Omental fat pad (tissue), 4 donors: ENCODE measurements at places on chromosomes 12 and 14. TPM values are rescaled to one million over a fixed set of nuclear protein-coding genes. Genes with fewer than 3 reads are reported as not detected.

Gene TRIM9
- total RNA-seq = 4.8 TPM

Gene FGF6
- not detected for total RNA-seq

Gene CAPRIN2
- 19.8 TPM for total RNA-seq

Gene KCNK13
- total RNA-seq = 5.9 TPM

Gene PDZRN4
- 9.7 TPM for total RNA-seq

Gene GLIPR1L1
- not detected for total RNA-seq

Gene ABHD12B
- 2.5 TPM for total RNA-seq

Gene ARHGEF25
- 28.8 TPM for total RNA-seq

Gene PRB2
- total RNA-seq = not detected

DNA sequence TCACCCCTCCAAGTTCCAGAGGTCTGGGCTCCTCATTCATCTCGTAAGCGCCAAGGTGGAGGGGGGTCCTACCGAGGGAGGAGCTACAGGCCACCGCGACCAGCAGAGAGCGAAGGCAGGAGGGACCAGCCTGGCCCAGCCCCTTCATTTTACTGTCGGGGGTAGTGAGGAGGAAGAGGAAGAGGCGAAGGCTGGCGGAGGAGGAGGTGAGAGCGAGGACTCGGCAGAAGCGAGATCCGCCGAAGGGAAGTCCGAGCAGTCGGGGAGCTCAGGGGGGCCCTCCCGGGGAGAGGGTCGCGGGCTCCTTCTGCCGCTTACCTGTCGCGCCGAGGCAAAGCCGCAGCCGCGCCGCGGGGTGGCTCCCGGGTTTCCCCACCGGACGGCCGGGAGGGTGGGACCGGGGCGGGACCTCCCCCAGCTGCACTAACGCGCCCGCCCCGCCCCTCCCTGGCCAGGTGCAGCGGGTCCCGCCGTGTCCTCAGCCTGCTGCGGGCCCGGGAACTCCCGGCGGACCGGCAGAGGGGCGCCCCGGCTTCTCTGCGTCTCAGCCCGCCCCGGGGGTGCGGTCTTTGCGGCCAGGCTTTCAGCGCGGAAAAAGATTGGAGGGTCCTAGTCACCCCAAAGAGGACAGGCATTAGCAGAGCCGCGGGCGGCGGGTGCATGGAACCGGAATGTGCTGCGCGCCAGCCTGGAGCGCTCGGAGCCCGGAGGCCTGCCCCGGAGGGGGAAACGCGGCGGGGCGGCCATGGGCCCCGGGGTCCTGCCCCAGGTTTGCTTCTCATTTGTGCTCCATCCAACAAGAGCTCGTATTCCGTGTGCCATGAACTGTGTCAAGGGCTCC, at the start of gene GALNT6:
TSS of gene GALNT6 (minus strand) at position 124 of the 841 bp plus-strand sequence. CDS start 11,625 bp downstream, outside the sequence.
- DNase-seq = no peak

DNA sequence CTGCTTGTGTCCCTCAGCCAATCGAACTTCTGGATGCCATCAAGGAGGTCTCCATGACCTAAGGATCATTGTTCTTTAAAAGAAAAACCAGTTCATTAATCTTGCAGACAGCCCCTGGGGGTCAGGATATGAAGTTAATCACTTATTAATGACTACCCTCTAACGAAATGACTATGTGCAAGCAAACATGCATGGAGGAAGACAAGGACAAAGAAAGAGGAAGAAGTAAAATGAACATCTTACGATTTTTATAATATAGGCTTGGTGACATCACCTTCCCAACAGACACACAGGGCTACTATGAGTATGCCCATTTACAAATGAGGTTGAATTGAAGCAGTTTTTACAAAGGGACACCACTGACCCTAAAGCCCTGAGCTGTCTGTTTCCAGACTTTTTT, 111.1 kb upstream of the AMIGO2 start:
- DNase-seq = no peak

GRCh38 chr12:69481133-69481532, 10.9 kb downstream of the FRS2 start:
- DNase-seq = no peak

DNA sequence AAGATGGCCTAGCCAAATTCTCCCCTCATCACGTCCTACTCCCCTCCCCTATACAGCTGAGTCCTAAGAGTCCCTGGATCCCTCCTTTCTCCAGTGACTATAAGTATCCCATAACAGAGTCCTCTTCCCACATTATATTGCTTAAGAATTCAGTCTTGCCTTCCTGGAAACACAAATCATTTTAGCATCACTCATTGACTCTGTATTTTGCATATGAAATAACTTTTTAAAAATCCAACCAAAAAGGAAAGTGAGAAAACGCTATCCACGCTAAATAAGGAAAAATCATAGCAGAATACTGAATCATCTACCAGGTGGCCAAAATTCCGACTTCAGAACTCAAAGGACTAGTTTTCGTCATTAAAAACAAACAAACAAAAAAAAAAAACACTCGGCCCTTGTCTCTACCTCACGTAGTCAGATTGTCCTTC, 130.2 kb downstream of the GCH1 start:
- DNase-seq = no peak

GRCh38 chr14:72613231-72613974, 280.5 kb downstream of the DPF3 start:
- peak; percentile 40 for DNase-seq

GRCh38 chr14:22388669-22389595, 200.1 kb downstream of the DAD1 start:
- DNase-seq = no peak

DNA sequence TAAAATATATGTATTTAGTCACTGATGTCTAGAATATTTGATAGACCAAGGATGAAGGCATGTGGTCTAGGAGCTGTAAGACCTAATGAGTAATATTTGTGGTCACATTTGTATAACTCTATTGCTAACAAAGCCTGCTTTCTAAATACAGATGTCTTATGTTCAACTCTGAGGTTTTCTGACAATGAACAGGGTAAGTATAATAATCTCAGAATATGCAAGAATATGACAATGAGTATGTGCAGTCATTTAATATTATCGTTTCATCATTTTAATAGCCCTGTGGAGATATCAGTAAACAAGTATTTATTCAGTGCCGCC, 389.6 kb downstream of the LRIG3 start:
- no peak for DNase-seq

- no peak for DNase-seq
Measured at GRCh38 chr14:103296987-103297386, 37.0 kb upstream of the EIF5 start.

- DNase-seq = no peak
Measured at GRCh38 chr14:38078393-38078792, 129.3 kb upstream of the SSTR1 start.

DNA sequence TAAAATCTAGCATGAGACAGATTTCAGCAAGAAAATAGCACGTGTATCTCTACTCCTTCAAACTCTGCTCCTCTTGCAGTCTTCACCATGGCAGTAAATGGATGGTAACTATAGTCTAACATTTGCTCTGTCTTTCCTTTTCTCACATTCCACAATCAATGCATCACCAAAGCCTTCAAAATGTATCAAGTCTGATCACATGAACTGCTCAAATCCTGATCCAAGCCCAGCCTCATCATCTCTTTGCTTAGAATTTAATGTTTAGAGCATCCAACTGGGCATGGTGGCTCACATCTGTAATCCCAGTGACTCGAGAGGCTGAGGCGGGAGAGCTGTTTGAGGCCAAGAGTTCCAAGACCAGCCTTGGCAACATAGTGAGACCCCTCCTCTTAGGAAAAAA, 45.9 kb downstream of the CDK17 start:
- DNase-seq = no peak

- no peak for DNase-seq
Measured at GRCh38 chr12:87127272-87127671, 871.1 kb upstream of the MGAT4C start.

- DNase-seq = no peak
Measured at GRCh38 chr14:67425608-67426007, 13.6 kb upstream of the PLEK2 start.

DNA sequence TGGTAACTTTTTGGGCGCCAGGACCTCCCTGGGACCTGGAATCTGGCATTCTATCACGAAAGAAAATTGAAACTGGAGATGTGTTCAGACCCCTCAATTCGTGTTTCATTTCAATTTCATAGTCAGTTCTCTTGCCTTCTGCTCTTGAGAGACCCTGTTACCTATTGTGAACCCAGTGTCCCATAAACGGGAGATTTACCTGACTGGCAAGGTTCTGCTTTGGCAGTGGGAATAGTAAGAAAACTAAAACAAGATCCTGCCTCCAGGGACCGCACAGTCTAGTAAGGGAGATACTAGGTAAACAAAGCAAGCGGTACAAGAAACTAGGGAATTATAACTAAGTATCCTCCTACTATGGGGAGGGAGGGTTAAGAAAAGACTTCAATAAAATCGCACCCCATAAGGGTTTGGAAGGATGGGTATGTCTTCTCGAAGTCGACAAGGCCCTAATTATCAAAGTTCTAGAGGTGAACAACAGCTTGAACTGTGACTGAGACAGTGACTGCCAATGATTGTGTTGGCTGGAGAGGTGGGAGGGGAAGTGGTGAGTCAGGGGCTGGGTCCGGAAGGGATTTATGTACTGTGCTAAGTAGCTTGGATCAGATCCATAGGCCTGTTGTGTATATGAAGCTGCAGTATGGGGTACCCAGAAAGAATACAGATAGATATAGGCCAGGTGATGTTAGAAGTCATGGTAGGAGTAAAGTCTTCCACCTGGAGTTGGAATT, 754 bp downstream of the ACSS3 start:
- DNase-seq = peak; percentile 29

GRCh38 chr12:105278043-105278697, 42.2 kb upstream of the APPL2 start:
- no peak for DNase-seq

GRCh38 chr12:52643233-52644077, 8.6 kb downstream of the KRT2 start:
- DNase-seq = no peak

- DNase-seq = no peak
Measured at GRCh38 chr12:23775208-23775607, 174.3 kb downstream of the SOX5 start.

- no peak for DNase-seq
Measured at GRCh38 chr14:54762296-54762695, 140.3 kb downstream of the GCH1 start.

- DNase-seq = no peak
Measured at GRCh38 chr12:101824831-101825230, 5.9 kb downstream of the GNPTAB start.

GRCh38 chr14:54660604-54661111, 93.7 kb downstream of the SAMD4A start:
- DNase-seq = no peak

GRCh38 chr12:57154804-57155434, 7.5 kb upstream of the LRP1-AS start:
- no peak for DNase-seq

GRCh38 chr14:38755036-38755435, 348.0 kb downstream of the SEC23A start:
- DNase-seq = no peak
